Vein endothelial cell (primary cell): ENCODE measurements at places on chromosomes 7 and 10. TPM values are rescaled to one million over a fixed set of nuclear protein-coding genes. Genes with fewer than 3 reads are reported as not detected.

Gene CCDC7
- 7.5 and 10.1 TPM in 2 replicates for total RNA-seq

Gene FGFR2
- not detected in 2 replicates for total RNA-seq

Gene HMX3
- not detected in 2 replicates for total RNA-seq

Gene EVX1
- not detected in 2 replicates for total RNA-seq

Gene ACSL5
- total RNA-seq: 18.3 and 26.7 TPM in 2 replicates

Gene CELF2
- total RNA-seq: 20.3 and 30.6 TPM in 2 replicates

Gene ARHGEF35
- total RNA-seq: under 0.01 and 0.19 TPM in 2 replicates

Gene NFE2L3
- total RNA-seq: 40.2 and 60.8 TPM in 2 replicates

Gene TBATA
- total RNA-seq: not detected in 2 replicates

Gene CRYGN
- not detected in 2 replicates for total RNA-seq

Gene HUS1
- total RNA-seq: 20.9 and 28.1 TPM in 2 replicates

Gene TLL2
- 0.10 TPM in 1 of 2 replicates, not detected in the other for total RNA-seq

Gene SUN3
- total RNA-seq: not detected in 2 replicates

Gene CRTAC1
- 1.3 and 3.4 TPM in 2 replicates for total RNA-seq

Gene BAIAP2L1
- 0.76 and 0.98 TPM in 2 replicates for total RNA-seq

Gene PVRIG
- not detected in 2 replicates for total RNA-seq

Gene MICALL2
- total RNA-seq: 28.9 and 34.0 TPM in 2 replicates

Gene SH2D4B
- total RNA-seq: under 0.01 and 0.10 TPM in 2 replicates

Gene KIF11
- 13.7 and 27.8 TPM in 2 replicates for total RNA-seq

Gene ZNF239
- total RNA-seq: 1.1 and 2.6 TPM in 2 replicates

Gene ACTR3C
- total RNA-seq: 0.67 and 2.0 TPM in 2 replicates

Gene RNF32
- under 0.01 TPM in 1 of 2 replicates, not detected in the other for total RNA-seq

Gene DBF4
- 14.7 and 29.2 TPM in 2 replicates for total RNA-seq

Gene FOXI2
- total RNA-seq: not detected in 2 replicates

Gene RTKN2
- total RNA-seq: 0.33 and 1.1 TPM in 2 replicates

Gene PLAU
- total RNA-seq: 14.0 and 51.2 TPM in 2 replicates

Gene WNT8B
- not detected in 2 replicates for total RNA-seq

Gene FRMD4A
- total RNA-seq: 80.4 and 83.8 TPM in 2 replicates

Gene SPDYE1
- total RNA-seq: not detected in 2 replicates

Gene GCK
- total RNA-seq: 0.19 and 0.65 TPM in 2 replicates

Gene BICC1
- 0.48 and 0.98 TPM in 2 replicates for total RNA-seq

Gene NAT16
- not detected in 2 replicates for total RNA-seq

Gene PAPOLB
- 0.10 TPM in 1 of 2 replicates, not detected in the other for total RNA-seq

Gene NANOS1
- 0.48 and 0.65 TPM in 2 replicates for total RNA-seq

Gene MICU1
- 38.9 and 44.0 TPM in 2 replicates for total RNA-seq

Gene SPAM1
- total RNA-seq: not detected in 2 replicates

Gene NME8
- not detected in 2 replicates for total RNA-seq
